ENCODE measurements at places on chromosomes 3 and 15.

DNA sequence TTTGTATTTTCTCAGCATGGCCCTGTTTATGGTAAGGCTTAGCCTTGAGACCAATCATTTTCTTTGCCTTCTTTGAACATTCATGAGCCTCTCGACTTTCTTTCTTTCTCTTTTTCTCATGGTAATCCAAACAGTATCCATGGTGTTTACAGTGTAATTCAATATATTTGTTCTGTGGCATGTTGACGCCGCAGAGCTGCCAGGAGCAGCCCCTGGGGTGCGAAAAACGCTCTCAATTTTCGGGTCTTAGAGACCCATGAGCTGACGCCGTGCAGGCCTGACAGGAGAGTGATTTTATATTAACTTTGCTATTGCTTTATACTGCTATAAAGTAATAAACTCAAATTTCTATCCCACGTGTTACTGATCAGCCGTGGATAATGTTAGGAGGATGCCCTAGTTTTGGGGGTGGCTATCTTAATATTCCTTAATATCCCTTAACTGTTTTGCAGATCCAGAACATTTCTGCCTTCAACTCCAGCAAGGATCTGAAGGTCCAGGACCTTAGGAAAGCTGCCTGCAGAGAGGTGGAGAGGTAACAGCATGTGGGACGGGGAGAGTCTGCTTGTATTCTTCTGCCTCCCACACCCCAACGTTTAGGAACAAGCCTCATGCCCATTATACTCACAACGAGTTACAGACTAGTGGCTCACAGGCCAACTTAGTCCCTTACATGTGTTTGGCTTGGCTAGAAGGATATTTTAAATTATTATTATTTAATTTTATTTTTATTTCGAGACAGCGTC, 29.3 kb upstream of the MYO1E start:
- DNase-seq: no peak

DNA sequence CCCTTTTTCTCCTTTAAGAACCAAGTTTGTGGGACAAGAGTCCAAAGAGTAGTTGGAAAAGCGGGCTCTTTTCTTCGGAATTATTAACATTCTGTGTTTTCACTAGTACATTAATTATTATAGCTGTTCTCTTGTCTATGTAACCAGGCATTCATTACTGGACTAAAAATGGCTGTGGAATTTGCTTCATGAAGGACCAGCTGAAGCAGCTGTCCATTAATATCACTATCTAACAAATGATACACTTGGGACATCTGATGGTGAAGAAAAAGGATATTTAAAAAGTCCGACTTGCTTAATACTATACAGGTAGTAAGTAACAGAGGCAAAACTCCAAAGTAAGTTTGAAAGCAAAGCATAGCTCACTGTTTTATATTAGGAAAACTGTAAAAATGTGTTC, 728.9 kb upstream of the DPPA4 start:
- no peak for DNase-seq

GRCh38 chr3:73379465-73379864, 245.3 kb downstream of the PDZRN3 start:
- DNase-seq: no peak

DNA sequence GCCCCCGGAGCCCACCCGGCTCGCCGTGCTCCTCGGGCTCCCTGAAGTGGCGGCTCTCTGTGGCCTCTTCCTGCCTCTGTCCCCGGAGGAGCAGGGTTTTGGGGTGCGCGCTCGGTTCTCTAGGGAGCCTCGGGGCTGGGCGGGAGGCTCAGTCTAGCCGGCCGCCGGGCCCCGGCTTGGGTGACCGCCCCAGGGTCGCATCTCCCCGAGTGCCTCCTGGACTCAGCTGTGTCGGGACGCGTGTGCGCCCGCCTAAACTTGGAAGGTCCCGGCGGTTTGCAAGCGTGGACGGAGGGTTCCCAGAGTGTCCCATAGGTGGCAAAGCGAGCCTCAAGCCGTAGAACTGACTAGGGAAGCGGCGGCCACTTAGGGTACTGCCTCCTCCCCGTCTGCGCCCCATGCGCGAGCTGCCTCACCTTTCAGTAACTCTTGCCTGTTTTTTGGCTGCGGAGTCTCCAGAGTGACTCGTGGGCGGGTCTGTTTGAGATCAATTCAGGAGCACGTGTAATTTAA, 601 bp downstream of the ACTL6A start:
- DNase-seq: peak; percentile 26

DNA sequence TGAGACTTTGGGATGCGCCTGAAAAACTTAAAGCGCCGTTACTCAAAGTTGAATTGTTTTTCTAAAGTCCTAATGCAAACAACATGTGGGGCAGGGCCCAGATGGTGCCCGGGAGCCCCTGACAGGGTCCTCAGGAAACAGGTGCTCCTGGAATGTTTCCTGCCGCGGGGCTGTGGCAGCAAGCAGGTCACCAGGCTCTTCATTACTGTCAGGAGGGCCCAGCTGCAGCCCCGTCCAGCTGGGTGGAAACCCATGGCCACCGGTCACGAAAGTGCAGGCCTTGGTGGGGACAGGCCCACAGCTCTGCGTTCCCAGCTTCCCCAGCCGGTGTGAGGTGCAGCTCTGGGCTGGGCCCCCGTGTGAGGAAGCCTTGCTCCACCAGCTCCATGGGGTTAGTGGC, 63.9 kb upstream of the GATA2 start:
- no peak for DNase-seq

- DNase-seq: no peak
Measured at GRCh38 chr3:59303452-59303851, 253.6 kb upstream of the CFAP20DC start.

DNA sequence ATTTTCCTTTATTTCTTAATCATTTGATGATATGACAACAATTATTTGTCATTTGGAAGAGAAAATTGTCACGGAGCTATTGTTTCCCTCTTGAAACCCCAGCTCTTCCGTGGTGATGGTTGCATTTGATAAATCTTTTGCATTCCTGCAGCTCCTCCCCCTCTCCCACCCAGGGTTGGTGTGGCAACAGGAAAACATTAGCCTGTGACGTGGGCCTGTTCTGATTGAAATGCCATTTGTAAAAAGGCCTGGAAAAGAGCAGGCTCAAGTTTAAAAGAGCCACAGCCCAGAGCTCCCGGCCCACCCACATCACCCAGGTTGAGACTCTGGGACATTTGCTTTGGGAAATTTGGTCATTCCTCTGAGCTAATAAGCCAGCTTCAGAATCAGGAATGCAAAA, 282.5 kb downstream of the RPLP1 start:
- no peak for DNase-seq

- no peak for DNase-seq
Measured at GRCh38 chr3:29686889-29687592, 406.2 kb downstream of the RBMS3 start.

DNA sequence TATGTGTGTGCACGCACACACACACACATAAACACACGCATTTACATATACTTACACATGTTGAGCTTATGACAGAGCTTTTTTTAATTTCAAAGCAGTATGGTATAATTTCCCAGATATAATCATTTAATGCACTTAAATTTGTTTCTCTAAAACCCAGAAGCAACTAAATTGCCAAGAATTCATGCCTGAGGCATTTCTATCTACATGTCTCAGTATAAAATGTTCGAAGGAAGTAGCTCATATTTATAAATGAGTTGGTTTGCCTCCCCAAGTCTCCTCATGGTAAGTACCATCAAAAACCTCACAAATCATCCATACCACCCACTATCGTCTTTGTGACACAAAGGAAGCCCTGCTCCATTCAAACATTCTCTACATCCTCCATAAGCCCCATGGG, 130.6 kb downstream of the RPL22L1 start:
- DNase-seq: no peak

GRCh38 chr15:101407439-101407838, 82.1 kb downstream of the PCSK6 start:
- DNase-seq: no peak

DNA sequence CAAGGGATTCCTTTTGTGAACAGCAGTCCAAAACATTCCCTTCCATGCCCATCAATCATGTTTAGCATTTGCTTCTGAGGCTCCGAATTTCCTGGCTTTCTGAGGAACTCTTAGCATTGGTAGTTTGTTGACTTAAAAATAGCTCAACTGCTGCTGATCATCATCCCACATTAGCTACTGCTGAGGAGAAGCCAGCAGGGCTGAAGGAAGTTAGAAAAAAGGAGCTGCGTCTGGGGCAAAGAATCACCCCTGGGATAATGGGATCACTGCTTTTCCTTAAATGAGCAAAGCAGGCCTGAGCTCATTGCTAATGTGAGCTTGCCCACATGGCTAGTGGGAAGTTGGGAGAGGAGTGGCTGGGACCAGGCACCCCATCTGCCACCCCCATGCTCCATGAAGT, 39.8 kb downstream of the CYP19A1 start:
- no peak for DNase-seq

DNA sequence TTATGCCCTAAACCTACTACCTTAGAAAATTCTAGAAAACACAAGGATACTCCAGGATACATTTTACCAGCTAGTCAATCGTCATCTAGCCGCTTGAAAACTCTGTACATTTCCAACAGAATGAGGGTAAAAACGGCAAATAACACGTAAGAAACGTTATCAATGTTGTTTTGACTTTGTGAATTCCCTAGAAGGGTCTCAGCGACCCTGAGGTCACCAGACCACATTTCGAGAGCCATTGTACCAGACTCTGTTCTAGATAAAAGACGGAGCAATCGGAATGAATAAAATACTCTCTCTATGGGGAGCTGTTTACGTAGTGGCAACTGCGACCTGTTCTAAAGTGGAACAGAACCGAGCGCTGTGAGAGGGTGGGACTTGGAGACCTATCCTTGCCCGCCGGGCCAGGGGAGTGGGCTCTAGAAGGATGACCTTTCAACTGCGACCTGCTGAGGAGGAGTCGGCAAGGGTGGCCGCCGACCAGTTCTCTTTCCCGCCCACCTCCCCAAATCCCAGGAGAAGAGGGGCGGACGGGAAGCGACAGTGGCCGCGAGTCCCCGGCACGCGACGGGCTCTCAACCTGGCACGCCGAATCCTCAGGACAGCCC, 778 bp upstream of the AP4E1 start:
- peak; percentile 24 for DNase-seq

- no peak for DNase-seq
Measured at GRCh38 chr15:59406446-59406845, 31.5 kb upstream of the FAM81A start.

DNA sequence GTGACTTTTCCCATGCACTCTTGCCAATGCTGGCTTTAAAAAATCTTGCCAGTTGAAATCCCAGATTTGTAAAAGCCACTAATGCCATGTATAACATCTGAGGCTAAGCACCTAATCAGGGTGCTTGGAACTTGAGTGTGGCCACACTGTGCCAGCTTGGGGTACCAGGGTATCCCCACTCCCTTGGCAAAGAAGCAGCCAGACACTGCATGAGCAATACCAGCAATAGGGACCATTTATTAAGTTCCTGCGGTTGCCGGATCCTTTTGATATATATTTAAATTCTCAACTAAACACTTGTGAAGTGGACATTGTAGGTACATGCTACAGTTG, 2.2 kb upstream of the RHCG start:
- DNase-seq: no peak

GRCh38 chr15:67685008-67685599, 140.2 kb upstream of the SKOR1 start:
- no peak for DNase-seq

DNA sequence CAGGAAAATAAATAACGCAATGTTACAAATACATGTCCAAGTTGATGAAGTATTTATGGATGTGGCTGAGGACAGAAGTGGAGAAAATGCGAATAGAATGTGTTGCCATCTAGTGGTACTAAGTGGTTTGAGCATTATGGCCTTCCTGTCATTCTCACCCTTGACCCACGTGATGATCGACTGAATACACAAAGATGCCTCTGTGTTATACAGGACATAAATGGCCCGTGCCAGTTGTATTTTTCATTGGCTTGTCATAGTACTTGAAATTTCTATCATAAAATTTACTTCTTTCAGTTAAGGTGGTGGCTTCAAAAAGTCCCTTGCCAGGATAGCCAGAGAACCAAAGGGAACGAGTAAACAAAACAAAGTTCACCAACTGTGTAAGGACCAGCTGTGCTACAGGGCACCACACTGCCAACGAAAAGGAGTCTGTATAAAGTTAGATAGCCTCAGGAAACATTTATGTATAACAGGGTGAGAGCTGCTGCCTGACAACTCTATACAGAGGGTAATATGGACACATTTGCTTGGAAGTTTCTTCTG, 103.7 kb downstream of the MYH15 start:
- DNase-seq: no peak

DNA sequence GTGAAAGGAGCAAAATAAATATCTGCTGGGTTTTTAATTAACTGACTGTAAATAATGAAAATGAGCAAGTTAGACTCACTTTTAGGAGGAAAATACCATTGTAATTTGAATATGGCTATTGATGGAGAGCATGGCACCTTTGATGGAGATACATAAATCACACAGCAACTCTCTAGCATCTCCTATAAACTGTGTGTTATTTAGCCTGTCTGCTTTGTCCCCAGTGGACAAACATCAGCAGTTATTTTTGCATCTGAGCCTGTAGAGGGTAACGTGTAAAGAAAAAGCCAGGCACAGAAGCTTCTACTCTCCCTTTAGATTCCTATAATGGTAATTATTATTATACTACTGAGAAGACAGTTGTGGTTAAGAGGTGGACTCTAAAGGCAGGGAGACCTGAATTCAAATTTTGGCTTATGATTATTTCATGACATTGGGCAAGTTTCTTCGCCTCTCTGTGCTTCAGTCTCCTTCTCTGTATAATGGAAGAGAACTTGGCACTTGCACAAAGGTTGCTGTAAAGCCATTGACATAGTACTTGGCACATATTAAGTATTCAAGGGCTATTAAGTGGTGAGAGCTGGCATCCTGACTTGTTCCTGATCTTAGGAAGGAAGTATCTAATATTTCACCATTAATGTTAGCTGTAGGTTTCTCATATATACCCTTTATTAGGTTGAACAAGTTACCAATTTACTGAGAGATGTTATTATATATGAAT, 289.5 kb upstream of the TRIM42 start:
- DNase-seq: no peak

- DNase-seq: no peak
Measured at GRCh38 chr3:52052831-52053306, 3.5 kb downstream of the DUSP7 start.

DNA sequence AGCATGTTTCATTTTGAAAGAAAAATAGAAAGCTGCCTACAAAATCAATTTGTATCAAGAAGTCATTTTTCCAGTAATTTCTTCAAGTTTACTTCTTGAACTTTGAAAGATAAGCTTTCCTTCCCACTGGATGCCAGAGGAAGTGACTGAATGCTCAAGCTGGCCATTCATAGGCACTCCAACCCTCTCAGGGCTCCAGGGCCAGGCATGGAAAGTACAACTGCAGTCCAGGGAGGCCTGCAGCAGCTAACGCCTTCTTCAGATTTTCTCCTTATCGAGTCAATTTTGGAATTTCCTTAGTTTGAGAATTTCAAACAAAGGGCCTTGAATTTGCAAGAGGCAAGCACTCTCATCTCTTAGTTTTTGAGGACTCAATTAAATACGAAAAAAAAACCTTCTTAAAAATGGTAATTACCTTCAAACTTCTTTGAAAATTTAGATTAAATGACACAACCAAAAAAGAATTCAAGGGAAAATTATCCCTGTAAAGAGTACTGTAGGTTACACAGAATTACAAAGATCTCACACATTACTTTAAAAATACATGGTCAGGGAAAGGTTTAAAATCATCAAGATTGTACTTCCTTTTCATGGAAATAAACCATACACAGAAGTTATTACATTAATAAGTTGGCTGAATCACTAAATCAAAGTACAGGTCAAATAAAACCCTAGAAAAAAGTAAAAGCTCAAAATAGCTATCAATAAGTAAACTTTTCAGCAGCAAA, 2.5 kb downstream of the UBP1 start:
- DNase-seq: no peak

GRCh38 chr3:71057526-71057894, 526.0 kb downstream of the FOXP1 start:
- DNase-seq: no peak
